ENCODE measurements at places on chromosomes 7 and 10.
A peak's percentile ranks its signal among the peaks of the same experiment; 100 is the strongest.

DNA sequence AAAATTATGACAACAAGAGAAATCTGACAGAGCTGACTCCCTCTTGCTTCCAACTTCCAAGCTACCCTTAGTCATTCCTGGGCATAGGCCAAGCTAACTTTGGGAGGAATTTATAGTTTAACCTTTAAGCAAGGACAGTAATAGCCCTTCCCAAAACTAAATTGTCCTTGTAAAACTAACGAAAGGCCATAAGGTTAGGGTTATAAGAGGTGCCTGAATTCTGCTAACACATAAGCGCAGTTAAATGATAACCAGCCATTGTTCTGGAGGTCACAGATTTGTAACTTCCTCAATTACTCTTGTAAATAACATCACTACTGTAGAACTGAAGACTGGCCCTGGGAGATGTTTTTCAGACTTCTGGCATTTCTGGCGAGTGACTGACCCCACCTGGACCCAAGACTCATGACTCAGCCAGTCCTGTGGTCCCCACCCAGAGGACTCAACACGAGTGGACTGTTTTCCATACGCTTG is 481.2 kb downstream of the KCNMA1 start:
- DNase-seq, result no peak

DNA sequence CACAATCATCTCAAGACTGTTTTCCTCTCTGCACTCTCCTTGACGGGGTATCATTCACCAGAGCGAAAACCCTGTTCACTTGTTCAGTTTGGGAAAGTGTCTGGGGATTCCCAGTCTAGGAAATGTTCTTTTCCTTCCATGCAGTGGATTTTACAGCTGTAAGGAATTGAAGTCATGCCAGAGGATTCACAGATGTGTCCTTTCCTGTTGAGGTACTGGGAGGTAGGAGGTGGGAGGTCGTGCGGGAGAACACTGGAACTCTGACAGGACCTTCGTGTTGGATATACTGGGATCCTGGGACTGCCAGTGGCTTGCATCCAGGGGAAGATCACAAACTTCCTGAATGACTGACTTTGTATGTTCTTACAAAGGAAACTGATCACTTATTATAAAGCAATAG is 185.5 kb downstream of the BMPER start:
- DNase-seq, result no peak

- DNase-seq, result no peak
These were observed 15.2 kb upstream of the PDZD8 start for GRCh38 chr10:117390420-117390819.

DNA sequence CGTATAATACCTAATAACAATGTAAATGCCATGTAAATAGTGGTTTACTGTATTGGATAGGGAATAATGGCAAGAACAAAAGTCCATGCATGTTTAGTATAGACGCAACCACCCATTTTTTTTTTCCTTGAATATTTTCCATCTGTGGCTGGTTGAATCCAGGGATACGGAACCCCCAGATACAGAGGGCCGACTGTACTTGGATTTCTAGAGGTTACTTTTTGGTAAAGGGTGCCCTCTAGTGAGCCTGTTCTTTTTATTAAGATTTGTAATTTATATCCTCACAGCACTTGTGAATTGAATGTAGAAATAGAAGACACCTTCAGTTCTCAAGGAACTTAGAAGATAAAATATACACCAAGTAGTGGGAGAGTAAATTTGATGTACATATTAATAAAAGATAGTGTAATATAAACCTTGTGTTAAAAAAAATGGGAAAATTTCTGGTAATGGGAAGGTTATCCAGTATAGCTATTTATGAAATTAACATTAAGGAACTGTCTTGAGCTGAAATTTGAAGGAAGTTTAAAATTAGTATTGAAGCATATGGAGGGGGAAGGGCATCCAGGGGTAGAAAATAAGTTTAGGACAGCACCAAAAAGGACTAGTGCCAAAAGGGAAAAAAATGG is 32.0 kb downstream of the EXOC6 start:
- DNase-seq, result no peak

- no peak for DNase-seq
These were observed 122.2 kb downstream of the PDE1C start for GRCh38 chr7:31948029-31948428.

DNA sequence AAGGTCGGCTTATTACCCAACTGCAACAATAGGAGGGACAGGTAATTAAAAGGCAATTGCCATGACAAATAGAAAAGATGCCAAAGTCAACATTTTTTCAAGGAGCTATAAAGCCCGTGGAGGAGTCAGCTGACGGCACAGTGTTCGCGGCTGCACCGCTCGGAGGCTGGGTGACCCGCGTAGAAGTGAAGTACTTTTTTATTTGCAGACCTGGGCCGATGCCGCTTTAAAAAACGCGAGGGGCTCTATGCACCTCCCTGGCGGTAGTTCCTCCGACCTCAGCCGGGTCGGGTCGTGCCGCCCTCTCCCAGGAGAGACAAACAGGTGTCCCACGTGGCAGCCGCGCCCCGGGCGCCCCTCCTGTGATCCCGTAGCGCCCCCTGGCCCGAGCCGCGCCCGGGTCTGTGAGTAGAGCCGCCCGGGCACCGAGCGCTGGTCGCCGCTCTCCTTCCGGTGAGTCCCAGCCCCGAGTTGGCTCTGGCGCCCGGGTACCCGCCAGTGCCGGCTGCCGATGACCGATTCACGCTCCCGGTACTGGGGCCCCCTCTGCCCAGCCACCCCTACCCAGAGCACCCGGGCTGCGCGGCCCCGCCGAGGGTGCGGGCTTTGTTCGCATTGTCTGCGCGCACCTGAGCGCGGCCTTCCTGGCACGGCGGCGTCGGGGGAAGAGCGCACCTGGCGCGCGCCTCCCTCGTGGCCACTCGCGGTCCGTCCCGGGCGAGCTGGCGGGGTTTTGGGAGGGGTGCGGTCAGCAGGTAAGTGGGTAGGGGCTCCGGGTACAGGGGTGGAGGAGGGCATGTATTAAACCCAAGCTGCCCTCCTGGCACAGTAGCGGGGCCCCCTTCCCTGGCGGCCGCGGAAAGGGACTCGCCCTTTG is at the start of gene VWA2:
Gene VWA2 (plus strand): TSS at position 138 of the 877 bp plus-strand sequence. CDS start 9,460 bp downstream, outside the sequence.
- DNase-seq, result peak; percentile 16

- no peak for DNase-seq
These were observed 47.0 kb upstream of the LAMB1 start for GRCh38 chr7:108049962-108050361.

DNA sequence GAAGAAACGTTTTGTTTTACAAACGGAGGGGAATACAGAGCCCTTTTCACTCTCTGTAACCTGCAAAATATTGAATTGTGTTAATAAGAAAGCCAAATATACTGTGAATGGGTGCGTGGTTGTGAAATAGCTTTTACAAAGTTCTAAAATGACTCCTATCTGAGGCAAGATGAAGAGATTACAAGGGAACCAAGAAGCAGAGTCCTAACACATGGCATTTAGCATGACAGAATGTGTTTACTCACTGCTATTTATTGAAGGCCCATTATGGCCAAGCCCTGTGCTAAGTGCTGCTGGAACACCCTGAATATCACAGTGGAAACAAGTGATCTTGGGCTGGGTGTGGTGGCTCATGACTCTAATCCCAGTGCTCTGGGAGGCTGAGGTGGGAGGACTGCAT is 12.9 kb downstream of the JCAD start:
- DNase-seq, result no peak

GRCh38 chr7:774161-775109 is 47.4 kb upstream of the PRKAR1B start:
- DNase-seq, result peak; percentile 70

DNA sequence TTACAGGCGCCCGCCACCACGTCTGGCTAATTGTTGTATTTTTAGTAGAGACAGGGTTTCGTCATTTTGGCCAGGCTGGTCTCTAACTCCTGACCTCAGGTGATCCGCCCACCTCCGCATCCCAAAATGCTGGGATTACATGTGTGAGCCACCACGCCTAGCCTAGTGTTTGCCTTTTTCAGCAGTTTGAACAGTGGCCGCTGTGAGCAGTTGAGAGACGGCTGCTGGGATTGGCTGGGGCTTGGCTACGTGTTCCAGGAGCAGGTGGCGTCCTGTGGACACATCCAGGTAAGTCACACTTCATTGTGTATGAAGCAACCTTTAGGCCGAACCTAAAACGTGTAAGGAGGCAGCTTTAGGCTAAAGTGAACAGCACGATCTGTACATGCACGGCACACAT is 231.8 kb upstream of the PITRM1 start:
- no peak for DNase-seq

- DNase-seq, result no peak
These were observed 5.9 kb downstream of the AKR1B1 start for GRCh38 chr7:134452991-134453473.

DNA sequence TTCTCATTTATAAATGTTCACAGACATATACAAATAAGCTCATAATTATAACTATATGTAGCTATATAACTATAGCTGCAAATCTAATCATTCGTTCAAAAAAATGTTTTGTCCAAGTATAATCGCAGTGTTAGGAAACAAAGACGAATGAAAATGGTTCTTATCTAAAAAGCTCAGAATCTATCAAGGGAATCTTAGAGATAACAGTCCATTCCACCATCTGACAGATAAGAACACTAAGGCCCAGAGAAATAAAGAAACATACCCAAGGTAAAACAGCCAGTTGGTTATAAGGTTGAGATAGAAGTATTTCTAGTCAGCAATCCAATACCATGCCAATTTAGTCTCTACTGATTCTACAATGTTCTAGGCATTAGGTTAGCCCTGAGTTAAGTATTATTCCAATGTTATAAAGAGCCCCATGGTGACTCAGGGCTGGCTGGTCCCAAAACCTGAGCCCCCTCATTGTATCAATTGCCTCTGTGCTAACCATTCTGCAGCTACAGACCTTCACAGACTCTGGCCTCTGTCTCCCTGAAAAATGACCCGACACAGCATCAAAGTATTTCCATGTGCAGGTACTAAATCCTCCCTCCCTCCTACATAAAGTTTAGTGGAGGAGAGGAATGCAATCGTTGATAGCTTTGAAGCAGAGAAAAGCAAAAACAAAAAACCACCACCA is 30.0 kb downstream of the CHCHD3 start:
- no peak for DNase-seq

- DNase-seq, result no peak
These were observed 238.9 kb downstream of the CAMK1D start for GRCh38 chr10:12588091-12588860.

DNA sequence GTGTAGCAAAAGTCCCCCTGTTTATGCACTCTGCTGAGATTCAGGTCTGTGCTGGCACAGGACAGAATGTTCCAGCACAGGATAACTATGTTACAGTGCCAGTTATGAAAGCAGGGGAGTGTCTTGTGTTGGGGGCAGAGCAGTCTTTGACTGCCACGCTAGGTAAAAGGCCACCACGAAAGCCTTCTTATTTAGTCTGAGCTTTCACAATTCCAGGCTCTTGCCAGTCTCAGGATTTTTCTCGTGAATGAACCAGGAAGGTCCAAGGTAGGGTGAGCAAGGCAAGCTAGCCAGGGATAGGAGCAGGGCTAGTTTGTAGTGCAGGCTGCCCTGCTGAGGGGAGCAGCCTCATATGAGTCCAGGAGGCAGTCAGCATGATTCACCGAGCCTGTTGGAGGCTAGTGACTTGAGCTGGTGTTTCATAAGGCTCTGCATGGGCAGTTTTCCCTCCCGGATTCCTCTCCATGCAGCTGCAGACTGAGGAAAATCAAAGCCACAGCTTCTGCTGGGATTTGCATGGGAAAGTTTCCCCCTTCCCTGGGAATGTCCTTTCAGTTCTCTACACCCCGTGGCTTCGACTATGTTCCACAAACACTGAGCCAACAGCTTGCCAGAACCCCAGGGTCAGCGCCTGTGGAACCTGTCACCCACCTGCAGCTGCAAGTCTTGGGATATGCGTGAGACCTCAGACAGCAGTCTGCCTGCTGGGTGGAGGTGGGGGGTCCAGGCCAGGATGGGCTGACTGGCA is 112.3 kb downstream of the JCAD start:
- DNase-seq, result no peak

DNA sequence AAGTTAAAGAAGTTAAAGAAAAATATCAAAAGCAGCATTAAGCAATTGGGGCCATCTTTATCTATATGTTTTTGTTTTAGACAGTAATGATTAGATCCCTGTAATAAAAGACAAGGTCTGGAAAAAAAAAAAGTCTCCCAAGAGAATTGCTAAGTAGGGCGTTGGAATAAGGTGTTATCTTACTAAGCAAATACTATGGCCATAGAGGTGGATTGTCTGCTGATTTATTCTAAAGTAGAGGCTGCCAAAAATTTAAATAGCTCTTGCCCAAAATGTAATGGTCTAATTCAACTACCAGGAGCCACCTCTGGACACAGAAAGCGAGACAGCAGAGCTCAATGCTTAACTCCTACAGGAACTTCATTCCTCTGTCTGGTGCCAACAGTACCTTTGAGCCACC is 71.6 kb downstream of the HERPUD2 start:
- no peak for DNase-seq

DNA sequence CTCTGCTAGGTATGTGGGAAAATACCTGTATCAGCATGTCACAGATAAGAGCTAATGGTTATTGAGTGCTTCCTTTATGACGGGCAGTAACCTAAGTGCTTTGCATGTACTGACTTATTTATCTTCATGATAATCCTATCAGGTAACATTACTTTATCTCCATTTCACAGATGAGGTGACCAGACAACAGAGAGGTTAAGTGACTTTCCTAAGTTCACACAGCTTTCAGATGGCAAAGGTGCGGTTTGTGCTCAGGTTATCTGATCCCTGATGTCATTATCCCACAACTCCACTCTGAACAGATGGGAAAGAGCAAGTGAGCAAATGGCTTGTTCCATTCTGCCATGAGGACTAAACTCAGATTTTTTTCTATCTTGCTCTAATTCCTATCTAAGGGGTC is 217.0 kb upstream of the PODXL start:
- no peak for DNase-seq

- no peak for DNase-seq
These were observed 4.6 kb downstream of the ATP5F1C start for GRCh38 chr10:7792541-7792940.
